ENCODE measurements at places on chromosomes 7 and 10.
A peak's percentile ranks its signal among the peaks of the same experiment; 100 is the strongest.

- DNase-seq = no peak
Measured at GRCh38 chr10:96369890-96370583, 11.2 kb upstream of the OPALIN start.

DNA sequence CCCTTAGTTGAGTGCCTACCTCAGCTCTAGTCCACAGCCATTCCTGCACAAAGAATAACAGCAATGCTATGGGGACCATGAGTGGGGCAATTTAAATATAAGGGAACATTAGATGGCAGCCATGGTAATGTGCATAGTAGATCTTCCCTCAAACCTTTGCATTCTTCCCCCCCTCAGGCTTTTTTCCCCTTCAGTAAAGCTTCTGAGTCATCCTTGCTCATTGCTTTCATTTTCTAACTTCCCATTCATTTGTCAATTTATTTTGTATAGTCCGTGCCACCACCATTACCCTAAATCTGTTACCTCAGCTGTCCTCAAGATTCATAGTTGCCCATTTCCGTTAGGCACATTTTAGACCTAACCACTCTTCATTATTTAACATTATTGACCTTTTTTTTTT, 10.7 kb downstream of the HECTD2 start:
- no peak for DNase-seq

- peak; percentile 7 for DNase-seq
Measured at GRCh38 chr10:42959833-42960232, 117.0 kb upstream of the RET start.

DNA sequence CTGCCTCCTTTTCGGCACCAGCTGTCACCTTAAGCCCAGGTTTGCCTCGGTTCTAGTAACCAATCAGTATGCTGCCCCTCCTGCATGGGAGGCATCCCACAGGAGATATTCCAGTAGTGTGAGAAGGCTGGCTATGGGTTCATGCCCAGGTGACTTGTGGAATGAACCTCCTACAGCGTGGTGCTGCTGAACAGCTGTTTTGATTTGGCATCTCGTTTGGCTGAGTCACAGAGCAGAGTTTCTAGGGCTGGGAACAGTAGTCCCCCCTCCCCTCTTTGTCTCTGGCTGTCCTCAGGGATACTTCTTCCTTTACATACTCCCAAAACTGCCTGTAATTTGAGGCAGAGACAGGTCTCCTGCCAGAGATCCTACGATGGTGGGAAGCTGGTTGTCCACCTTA, 16.1 kb downstream of the R3HCC1L start:
- DNase-seq = no peak

- DNase-seq = no peak
Measured at GRCh38 chr7:93048136-93048930, 69.4 kb downstream of the SAMD9 start.

- no peak for DNase-seq
Measured at GRCh38 chr10:48254750-48255512, 19.6 kb downstream of the FRMPD2 start.

GRCh38 chr7:27835376-27835775, 95.4 kb downstream of the TAX1BP1 start:
- no peak for DNase-seq

DNA sequence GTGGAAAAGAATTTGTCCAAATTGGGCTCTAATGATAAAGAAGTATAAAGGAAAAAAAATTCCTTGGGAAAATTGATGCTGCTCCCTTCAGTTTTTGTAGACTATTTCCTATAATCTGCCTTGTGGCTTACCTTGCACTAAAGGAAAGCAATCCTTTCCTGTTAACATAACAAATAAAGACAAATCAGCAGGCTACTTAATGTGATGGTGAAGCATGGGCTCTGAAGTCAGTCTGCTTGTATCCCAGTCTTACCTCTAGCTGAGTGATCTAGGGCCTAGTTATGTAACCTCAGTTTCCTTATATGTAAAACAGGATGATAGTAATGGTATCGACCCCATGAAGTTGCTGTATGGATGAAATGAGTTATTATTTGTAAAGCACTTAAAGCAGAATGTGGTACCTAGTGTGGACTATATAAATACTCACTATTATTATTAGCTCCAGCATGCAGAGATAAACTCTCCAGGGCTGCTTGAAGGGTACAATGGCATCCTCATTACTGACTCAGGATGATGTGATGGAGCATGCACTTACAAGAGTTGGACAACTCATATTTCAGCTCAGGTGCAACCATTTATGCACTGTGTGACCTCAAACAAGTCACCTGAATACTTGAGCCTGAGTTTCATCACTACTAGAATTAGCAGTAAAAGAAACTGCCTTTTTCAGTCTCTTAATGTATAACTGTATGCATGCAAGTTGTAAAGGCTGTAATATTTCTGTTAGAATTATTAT, 156.1 kb downstream of the DKK1 start:
- no peak for DNase-seq

GRCh38 chr7:108076156-108076555, 54.0 kb downstream of the LAMB4 start:
- no peak for DNase-seq

DNA sequence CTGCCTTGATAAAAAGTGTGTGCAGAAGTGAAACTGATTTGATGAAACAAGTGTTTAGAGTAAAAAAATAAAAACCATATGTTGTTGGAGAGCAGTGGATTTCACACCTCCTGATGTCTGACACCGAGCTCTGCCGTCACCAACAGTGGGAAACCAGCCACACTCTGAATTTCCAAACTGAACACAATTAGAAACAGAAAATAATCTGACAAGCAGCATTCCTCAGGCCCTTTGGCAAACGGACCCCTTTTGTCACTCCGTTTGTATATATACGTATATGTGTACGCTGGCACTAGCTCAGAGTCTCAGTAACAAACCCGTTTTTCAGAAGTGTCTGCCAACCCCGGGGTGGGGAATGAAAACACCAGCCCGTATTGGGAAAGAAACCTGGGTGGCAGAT, 32.4 kb downstream of the TACC2 start:
- DNase-seq = no peak

GRCh38 chr7:92872701-92873100, 36.3 kb upstream of the CDK6 start:
- no peak for DNase-seq

DNA sequence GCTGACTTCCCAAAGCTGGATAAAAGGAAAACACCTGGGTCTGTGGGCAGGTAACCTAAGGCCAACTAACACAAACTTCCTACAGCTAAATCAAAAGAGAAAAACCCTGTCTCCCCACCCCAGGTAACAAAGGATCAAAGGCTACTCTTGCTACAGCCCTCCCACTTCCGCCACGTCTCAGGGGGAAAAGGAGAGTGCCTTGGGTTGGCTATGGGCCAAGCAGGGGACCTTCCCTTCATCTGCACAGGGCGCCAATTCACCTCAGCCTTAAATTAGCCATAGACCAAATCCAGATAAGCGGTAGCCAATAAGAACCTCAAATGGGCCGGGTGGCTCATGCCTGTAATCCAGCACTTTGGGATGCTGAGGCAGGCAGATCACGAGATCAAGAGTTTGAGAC, 69.1 kb upstream of the LANCL2 start:
- DNase-seq = no peak

DNA sequence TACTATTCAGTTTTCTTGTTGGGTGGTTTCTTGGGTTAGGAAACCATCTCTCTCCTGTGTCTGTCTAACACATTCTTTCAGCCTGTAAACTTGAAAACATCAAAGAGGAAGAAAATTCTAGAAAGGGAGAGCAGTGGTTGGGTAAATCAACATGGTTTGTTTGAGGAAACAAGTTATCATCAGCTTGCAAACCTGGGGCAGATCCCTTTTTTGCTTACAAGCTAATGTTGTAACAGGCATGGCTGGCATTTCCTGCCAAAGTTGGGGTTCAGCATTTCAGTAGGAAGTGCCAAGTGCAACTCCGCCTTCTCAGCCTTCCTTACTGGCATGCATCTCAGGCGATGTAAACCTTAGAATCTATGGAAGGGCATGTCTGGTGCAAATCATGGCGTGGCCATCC, 112.6 kb downstream of the EEPD1 start:
- no peak for DNase-seq

GRCh38 chr7:13641714-13642113, 347.8 kb downstream of the ETV1 start:
- DNase-seq = no peak

- no peak for DNase-seq
Measured at GRCh38 chr10:56496186-56496486, 135.1 kb upstream of the ZWINT start.

GRCh38 chr10:5434017-5434753, 21.8 kb downstream of the NET1 start:
- DNase-seq = no peak

DNA sequence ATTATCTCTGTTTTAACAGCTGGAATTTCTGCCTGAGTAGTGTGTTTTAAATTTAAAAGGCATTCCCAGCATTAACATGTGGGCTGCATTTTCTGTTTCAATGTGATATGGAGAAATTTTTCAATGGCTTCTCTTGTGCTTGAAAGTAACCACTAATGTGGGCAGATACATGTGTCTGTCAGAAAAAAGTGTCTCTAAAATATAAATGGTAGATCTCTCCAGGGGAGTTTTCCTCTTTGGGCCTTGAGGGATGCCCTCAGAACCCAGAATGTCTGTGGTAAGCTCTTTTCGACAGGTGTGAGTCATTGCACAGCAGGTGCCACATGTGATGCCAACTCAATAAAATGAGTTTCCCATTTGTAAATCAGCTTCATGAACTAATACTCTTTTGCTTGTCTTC, 221.1 kb downstream of the SEMA3E start:
- DNase-seq = no peak

DNA sequence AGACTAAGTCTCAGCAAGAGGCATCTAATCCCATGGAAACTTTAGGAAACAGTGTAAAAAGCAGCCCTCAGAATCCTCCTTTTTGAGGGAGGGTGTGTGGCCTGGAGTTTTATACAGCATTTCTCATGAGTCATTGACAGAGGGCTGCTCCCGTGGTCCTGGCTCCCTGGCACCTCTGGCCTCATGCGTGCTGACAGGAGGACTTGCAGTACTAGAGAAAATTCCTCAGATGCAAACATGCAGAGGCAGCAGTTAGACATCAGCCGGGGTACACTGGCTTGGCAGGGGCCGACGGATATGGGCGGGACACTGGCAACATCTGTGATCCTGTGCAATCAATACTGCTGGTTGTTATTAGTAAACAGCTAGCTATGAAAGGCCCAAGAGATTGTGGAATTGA, 925.1 kb upstream of the CELF2 start:
- DNase-seq = no peak

DNA sequence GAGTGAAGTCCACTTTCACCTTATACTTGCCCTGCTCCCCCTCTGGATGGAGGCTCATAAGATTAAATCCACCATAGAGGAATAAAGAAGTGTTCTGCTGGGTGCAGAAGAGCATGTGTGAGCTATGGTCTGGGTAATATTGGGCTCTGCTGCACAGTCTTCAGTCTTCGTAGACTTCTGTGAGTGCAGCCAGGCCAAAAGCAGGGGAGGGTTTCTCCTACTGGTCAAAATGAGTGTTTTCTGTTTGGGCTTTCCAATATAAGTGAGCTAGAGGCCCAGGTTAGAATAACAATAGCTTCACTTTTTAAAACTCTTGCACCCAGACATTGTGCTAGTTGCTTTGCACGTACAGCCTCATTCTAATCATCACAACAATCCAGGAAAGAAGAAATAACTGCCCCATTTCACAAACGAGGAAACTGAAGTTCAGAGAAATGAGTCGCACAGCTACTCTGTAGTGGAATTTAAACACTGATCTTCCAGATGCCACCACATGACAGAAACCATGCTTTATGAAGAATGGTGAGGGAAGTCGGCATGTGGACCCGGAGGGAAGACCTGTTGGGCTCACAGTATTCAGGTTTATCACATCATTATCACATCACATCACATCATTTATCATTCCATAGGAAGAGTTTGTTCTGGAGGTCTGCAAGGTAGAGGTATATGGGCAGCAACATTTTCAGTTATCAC, 23.8 kb upstream of the MSMB start:
- no peak for DNase-seq

GRCh38 chr10:48805411-48805810, 120.7 kb downstream of the WDFY4 start:
- no peak for DNase-seq

GRCh38 chr7:106419455-106420182, 134.8 kb upstream of the NAMPT start:
- no peak for DNase-seq

- no peak for DNase-seq
Measured at GRCh38 chr7:95725205-95725604, 47.1 kb upstream of the DYNC1I1 start.

DNA sequence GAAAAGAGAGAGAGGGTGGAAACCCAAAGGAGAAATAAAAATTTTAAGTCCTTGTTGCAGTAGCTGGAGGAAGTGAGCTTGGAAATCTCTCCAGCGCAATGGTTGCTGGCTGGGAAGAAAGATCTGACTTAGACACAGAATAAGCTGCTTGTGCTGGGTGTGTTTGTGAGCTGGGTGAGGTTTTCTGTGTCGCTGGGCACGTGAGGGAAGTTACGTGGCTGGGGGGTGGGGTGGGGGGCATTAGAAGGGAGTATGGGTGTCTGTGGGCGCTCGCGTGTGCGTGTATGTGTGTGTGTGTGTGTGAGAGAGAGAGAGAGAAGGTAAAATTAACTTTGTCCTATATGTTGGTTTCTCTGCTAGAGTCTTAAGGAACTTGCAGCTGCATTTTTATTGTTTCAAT, 11.6 kb downstream of the TCF7L2 start:
- no peak for DNase-seq

GRCh38 chr10:131944412-131944811, 37.3 kb downstream of the BNIP3 start:
- DNase-seq = no peak

GRCh38 chr10:34674176-34674575, 140.9 kb downstream of the PARD3 start:
- no peak for DNase-seq

DNA sequence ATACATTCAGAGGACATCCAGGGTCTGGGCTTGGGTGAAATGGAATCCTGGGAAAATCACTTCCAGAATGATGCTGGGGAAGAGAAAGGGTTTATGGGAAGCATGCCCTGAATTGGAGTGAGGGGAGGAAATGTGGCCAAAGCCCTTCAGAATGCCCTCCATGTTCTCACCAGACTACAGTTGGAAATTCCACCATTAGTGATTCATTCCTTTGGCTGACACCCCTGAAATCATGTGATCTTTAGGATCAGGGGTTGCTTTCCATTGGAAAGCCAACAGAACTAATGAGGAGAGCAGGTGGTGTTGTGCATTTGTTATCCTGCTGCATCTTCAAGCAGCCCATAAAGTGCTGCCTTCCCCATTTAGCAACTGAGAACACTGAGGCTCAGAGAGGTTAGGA, 20.8 kb upstream of the RADIL start:
- no peak for DNase-seq

DNA sequence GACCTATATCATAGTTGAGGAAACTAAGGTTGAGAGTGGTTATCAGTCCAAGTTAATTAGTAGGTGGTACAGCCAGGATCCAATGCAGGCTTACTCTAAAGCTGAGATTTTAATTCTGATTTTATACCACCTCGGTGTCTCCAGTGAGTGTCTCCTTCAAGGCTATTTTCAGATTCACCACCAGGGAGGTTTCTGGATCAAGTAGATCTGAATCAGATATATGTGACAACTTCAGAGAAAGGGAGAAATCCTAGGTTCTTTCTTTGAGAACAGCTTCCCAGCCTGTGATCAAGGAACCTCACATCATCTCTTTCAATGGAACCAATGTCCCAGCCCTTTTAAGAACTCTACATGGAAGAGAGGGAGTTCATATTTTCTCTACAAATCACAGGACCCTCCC, 429.2 kb downstream of the SORCS3 start:
- DNase-seq = no peak
